ENCODE measurements at places on chromosomes 13 and 19. TPM values are rescaled to one million over a fixed set of nuclear protein-coding genes. Genes with fewer than 3 reads are reported as not detected.

GRCh38 chr13:29593605-29594297 lies 1.7 kb downstream of the SLC7A1 start:
- DNase-seq, result no peak
- H3K36me3 ChIP-seq, result no peaks in the 10 kb centered on the region
- H3K4me1 ChIP-seq, result peaks cover 16% of the 10 kb centered on the region
- peak overlapping the region; percentile 98 for H3K27ac ChIP-seq
- H3K27me3 ChIP-seq, result no peaks in the 10 kb centered on the region

DNA sequence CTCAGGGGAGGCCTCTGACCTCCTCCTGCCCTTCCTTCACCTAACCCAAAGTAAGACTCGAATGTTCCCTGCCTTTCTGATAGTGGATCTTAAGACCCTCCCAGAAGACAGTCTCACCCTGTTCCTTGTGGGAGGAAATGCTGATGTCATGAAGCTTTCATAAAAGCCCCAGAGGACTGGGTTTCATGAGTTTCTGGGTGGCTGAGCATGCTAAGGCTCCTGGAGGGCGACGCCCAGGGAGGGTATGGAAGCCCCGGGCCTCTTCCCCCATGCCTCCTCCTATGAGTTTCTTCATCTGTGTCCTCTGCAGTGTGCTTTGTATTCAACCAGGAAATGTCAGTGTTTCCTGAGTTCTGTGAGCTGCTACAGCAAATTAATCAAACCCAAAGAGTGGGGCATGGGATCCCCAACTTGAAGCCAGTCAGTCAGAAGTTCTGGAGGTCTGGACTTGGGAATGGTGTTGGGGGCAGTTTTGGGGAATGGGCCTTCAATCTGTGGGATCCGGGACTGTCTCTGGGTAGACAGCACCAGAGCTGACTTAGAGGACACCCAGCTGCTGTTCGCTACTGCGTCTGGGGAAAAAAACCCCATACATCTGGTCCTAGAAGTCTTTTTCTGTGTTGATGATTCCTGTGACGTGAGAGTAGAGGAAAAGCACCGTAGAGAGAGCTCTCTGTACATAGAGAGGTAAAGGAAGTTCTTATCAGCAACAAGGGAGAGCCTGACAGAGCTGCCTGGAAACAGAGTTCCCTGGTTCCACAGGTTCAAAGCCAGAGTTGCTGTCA lies 2.0 kb upstream of the LILRB2 start:
- peaks cover 34% of the 10 kb centered on the region for H3K27me3 ChIP-seq
- H3K4me3 ChIP-seq, result no peak overlapping the region

DNA sequence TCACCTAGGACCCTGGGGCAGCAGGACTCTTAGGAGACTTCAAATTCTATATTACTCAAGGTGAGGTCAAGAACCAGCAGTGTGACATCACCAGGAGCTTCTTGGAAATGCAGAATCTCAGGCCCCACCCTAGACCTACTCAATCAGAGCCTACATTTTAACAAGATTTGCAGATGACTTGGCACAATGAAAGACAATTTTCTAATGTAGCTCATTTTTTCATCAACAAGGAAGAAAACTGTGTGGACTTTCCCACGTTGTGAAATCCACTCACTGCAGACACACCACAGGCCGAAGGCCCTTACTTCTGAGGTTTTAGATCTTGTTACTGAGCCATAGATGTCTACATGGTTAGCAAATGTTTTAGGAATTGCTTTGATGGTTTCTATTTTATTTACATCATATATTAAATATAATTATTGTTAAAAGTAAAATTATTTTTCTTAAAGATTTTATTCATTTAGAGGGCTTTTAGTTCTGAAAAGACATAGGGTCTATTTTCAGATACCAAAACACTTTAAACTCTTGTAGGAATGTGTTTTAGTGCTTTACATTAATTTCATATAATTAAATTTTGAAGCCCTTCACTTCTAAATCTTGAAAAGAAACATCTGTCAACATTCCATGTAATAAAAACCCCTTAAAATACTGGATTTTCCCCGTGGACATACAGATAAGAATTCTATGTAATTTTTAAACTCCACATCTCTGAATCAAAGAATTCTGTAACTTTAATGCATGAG lies 18.5 kb upstream of the STARD13 start:
- H3K36me3 ChIP-seq, result no peaks in the 10 kb centered on the region
- H3K4me1 ChIP-seq, result peaks cover 6% of the 10 kb centered on the region
- no peaks in the 10 kb centered on the region for H3K27me3 ChIP-seq
- DNase-seq, result no peak

DNA sequence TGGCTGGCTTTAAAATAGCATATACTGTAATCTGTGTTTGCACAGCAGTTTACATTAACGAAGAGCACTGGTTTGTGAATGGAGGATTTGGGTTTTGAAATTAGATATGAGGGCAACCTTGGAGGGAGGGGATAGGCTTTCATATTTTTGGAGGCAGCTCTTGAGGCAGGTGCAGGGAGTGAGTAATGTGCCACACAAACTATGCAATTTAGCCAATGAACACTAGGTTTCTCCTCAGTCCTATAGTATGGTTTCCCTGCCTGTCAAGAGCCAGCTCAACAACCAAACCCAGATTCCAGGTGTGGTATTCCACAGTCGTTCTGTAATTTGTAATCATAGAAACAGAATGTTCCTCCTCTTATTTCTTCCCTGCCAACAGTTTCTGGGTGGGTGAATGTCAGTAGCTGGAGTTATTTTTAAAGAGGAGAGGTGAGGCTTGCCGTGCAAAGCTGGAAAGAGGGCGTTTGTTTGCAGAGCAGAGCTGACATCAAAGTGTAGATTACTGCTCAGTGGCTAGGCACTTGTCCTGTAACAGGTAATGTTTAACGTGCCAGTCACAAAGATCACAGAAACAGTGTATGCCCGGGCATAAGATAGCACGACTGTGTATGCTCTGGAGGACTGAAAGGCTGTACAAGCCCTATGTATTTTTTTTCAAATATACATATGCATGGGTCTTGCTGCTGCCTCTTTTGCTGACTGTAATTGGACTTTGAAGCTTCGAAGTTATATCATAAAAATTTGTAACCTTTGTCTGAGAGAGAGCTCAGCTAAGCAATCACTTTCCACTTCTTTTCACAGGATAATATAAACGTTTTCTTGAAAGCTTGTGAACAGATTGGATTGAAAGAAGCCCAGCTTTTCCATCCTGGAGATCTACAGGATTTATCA lies 124.2 kb downstream of the LMO7 start:
- H3K4me1 ChIP-seq, result peaks cover 8% of the 10 kb centered on the region
- no peak overlapping the region for H3K27ac ChIP-seq
- no peak for DNase-seq
- H3K4me3 ChIP-seq, result no peak overlapping the region
- H3K27me3 ChIP-seq, result no peaks in the 10 kb centered on the region

DNA sequence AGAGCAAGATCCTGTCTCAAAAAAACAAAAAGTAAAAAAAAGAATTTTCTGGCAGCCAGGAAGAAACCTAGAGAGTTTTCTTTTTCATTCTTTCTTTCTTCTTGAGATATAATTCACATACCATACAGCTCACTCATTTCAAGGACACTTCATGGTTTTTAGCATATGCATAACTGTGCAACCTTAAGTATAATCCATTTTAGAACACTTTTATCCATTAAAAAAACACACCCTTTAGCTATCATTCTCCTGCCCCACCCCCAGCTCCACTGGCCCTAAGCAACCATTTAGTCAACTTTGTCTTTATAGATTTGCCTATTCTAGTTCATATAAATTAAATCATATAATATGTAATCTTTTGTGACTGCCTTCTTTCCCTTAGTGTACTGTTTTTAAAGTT lies 8.1 kb upstream of the IPO5 start:
- H3K27ac ChIP-seq, result peak overlapping the region; percentile 99
- DNase-seq, result peak; percentile 52
- H3K27me3 ChIP-seq, result no peaks in the 10 kb centered on the region
- H3K4me1 ChIP-seq, result peaks cover 58% of the 10 kb centered on the region
- H3K4me3 ChIP-seq, result no peak overlapping the region

NCAN gene
- not detected for total RNA-seq

CADM4 gene
- 28.7 TPM for total RNA-seq

MZT1 gene
- total RNA-seq, result 36.9 TPM

CGB8 gene
- total RNA-seq, result not detected

Measured in A673 (cell line).